ENCODE measurements at places on chromosomes 1 and 21. TPM values are rescaled to one million over a fixed set of nuclear protein-coding genes. Genes with fewer than 3 reads are reported as not detected.

Gene NOL9
- 32.1 TPM for total RNA-seq

Gene CREB3L4
- 8.8 TPM for total RNA-seq

Gene RIMS3
- 6.2 TPM for total RNA-seq

Gene RAB13
- 72.0 TPM for total RNA-seq

Gene CSF3R
- not detected for total RNA-seq

Gene DNASE2B
- not detected for total RNA-seq

Gene LORICRIN
- total RNA-seq: not detected

Gene ZNF648
- not detected for total RNA-seq

Gene CELA2B
- total RNA-seq: not detected

Gene CD247
- total RNA-seq: not detected

Gene KRTAP10-6
- total RNA-seq: not detected

Gene S100A1
- total RNA-seq: 0.29 TPM

Gene MTARC1
- 2.9 TPM for total RNA-seq

Gene C2CD4D
- total RNA-seq: not detected

Gene TP53BP2
- total RNA-seq: 31.8 TPM

Gene POU3F1
- under 0.01 TPM for total RNA-seq

Gene KRTAP10-12
- not detected for total RNA-seq

Gene CACHD1
- 5.1 TPM for total RNA-seq

GRCh38 chr1:15146971-15147376 lies 6.6 kb upstream of the TMEM51 start:
- no peak for DNase-seq

GRCh38 chr1:247007511-247008405 lies at the start of gene ZNF695:
Gene ZNF695, minus strand, starts transcription at chr1:247008057. Its CDS starts 149 bp downstream, at chr1:247007908.
- peak; percentile 99 for DNase-seq

DNA sequence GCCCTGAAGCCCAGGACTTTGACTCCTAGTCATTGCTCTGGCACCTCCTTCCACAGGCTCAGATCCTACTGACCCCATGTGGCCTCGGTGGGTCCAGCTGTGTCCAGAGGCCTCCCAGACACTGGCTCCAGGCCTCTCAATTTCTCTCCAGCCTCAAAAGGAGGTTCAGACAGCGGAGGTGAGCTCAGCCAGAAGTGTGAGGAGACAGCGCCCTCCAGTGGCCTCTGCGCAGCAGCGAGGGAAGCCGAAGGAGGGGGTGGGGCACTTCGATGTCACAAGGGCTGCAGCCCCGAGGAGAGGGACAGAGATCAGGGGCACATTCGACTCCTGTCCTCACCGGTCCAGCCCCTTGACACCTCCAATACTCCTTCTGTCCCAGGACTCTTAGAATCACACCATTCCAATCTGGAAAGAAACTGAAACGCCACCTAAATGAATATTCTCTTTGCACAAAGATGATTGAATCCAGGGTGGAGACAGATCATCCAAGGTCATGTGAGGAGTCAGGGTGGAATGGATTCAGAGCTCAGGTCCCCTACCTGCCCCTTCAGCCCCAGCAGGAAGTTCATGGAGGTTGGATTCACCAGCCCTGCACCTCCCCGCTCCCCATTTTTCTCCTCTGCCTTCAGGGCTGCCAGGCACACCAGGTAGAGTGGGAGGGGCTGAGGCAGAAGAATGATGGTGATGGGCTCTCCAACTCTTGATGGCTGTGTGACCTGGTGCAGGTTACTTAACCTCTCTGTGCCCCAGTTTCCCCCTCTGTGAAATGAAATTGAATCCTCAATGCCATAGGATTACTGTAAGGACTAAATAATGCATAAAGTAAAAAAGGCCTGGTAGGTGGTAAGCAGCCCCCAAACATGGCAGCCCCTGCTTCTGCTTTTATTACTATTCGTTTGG lies 34.8 kb upstream of the ZBTB40 start:
- peak; percentile 85 for DNase-seq

- DNase-seq: peak; percentile 56
Measured at GRCh38 chr1:29332204-29332603, 95.9 kb downstream of the PTPRU start.

DNA sequence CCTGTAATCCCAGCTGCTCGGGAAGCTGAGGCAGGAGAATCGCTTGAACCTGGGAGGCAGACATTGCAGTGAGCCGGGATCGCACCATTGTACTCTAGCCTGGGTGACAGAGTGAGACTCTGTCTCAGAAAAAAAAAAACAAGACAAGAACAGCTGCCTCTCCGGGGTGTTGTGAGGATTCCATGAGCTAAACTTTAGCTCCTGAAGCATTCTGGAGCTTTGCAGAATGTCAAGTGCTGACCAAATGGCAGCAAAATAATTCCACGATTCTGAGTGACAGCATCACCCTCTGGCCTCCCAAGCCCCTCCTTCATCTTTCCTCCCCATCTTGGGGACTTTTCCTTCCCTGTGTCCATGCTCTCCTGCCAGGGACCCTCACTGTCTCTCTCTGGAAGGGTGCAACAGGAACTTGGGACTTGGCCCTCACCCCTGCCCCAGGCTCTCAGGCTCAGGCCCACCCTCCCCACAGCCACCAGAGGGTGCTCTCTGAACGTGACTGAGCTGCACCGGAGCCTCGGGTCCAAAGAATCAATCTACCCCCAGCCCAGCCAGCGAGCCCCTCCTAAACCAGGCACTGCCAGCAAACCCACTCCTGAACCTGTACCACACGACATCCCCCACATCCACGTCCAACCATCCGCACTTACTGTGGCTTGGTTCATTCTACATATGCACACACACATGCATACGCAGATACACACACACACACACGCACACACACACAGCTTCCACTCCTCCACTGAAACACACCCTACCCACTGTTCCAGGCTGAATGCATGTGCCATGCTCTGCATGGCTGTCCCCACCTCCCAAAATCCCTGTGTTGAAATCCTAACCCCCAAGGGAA lies 45.7 kb downstream of the ACOT7 start:
- peak; percentile 95 for DNase-seq

GRCh38 chr1:67429011-67429527 lies 1.1 kb downstream of the SERBP1 start:
- DNase-seq: peak; percentile 58

DNA sequence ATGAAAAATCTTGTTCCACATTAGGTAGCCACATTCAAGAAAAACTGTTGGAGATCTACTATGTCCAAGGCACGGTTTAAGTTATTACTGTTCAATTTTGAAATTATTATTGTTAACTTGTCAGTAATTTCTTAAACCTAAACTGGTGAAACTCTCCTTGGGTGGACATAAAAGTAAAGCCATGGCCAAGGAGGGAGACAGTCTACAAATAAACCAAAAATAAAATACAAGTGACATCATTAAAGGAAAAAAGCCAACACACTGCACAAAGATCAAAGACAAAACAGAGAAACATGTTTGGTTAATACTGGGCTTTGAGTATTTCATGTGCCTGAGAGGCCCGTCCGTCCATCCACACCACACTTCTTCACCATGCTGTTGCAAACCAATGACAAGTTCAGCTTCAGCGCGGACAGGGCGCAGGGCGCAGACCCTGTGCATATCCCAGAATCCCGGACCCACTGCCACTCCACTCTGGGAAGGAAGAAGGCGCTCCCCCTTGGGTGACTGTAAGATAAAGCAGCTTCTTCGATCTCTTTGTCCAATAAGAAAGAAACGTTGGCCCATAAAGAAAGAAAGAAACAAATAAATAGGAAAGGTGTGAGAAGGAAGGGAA lies 918 bp upstream of the RASAL2 start:
- DNase-seq: peak; percentile 73

DNA sequence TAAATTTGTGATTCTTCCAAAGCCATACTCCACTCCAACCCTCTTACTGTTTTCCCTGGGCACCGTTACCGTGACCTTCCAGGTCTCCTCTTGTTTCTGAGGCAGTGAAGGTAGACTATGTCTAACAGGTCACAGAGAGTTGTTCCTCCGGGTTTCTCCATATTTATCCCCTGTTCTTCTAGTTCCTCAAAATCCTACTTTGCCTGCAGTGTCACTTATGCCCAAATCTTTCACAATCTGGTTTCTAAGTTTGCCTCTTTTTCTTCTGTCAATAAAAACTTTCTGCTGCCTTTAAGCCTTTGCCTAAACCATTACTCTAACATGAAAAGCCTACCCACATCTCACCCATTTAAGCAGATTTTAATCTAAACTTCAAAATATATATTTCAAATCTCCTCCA lies 87.7 kb downstream of the C4BPA start:
- no peak for DNase-seq

- DNase-seq: no peak
Measured at GRCh38 chr1:99461499-99461898, 184.4 kb upstream of the PALMD start.

- DNase-seq: no peak
Measured at GRCh38 chr1:181318858-181319235, 164.5 kb upstream of the CACNA1E start.

DNA sequence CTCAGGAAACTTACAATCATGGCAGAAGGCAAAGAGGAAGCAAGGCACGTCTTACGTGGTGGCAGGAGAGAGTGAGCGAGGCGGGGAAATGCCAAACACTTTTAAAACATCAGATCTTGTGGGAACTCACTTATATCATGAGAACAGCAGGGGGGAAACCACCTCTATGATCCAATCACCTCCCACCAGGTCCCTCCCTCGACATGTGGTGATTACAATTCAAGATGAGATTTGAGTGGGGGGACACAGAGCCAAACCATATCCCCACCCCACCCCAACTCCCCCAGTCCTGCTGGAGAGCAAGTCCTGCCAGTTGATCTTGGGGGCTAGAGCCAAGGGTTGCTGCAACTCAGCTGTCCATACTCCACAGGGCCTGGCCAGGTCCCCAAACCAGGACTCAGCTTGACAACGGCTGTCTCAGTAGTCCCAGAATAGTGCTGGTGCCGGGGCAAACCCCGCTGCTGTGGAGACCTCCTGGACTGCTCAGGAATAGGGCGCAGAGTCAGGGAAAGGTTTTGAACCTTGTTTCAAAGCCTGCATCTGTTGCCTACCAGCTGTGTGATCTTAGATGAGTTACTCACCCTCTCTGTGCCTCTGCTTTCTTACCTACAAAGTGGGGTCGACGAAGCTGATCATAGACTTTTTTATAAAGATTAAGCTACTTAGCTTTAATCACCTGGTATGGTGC lies 79.5 kb downstream of the STUM start:
- DNase-seq: no peak

- DNase-seq: no peak
Measured at GRCh38 chr21:39315603-39316445, 2.4 kb upstream of the BRWD1 start.

- DNase-seq: peak; percentile 73
Measured at GRCh38 chr1:78045926-78046778, at the start of gene GIPC2. Gene GIPC2, plus strand, starts transcription at chr1:78045966. Its CDS starts 129 bp downstream, at chr1:78046095.

DNA sequence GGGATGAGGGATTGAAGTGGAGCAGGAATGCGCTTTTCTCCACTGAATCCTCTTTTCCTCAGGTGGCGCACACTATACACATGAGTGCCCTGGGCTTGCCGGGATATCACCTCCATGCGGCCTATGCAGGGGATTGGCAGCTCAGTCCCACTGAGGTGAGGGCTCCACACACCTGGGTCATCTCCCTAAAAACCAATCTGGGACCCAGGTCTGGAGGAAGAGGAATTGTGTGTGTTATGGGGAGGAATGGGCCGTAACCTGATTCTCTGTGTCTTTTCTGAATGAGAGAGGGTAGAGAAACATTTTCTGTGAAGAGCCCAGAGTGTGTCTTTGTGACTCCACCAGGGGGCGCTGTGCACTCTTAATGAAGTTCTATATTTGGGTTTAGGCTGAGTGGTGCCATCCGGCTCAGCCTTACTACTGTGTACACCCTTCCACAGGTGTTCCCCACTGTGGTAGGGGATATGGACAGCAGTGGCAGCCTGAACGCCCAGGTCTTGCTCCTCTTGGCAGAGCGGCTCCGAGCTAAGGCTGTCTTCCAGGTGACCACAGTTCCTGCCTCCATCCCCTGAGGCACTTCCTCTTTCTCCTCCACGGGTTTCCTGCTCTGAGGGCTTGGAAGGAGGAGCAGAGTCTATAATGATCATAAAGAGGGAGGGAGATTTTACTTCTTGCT lies 1.5 kb downstream of the TOMM40L start:
- peak; percentile 89 for DNase-seq

- DNase-seq: peak; percentile 66
Measured at GRCh38 chr1:156486421-156487344, 13.9 kb downstream of the MEF2D start.

GRCh38 chr1:11990303-11991032 lies 10.2 kb downstream of the MFN2 start:
- no peak for DNase-seq

- DNase-seq: no peak
Measured at GRCh38 chr1:93288558-93288957, 57.1 kb upstream of the DR1 start.

DNA sequence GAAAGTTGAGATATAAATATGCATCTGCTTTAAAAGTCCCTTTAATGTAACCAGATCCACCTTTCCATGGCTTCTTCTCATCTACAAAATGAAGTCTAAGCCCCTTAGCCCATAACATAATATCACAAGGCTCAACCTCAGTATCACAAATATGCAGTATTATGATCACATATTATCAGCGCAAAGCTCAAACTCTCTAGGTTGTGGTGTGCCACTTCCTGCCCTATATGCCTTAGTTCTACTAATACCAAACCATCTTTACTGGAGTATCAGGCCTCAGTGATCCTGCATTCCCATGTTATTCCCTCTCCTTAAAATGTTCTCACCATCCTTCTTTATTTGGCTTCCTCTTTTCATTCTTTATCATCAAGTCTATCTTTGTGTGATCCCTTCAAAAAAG lies 301.8 kb downstream of the NEGR1 start:
- no peak for DNase-seq

GRCh38 chr1:241817956-241818612 lies 29.9 kb upstream of the EXO1 start:
- no peak for DNase-seq

GRCh38 chr1:44808063-44808937 lies at the start of gene BTBD19:
Gene BTBD19, plus strand, starts transcription at chr1:44808523. Its CDS starts 298 bp downstream, at chr1:44808821.
- DNase-seq: peak; percentile 99

- DNase-seq: no peak
Measured at GRCh38 chr1:204742676-204743251, 57.2 kb upstream of the LRRN2 start.

- no peak for DNase-seq
Measured at GRCh38 chr21:43876605-43877004, 11.6 kb downstream of the AGPAT3 start.

DNA sequence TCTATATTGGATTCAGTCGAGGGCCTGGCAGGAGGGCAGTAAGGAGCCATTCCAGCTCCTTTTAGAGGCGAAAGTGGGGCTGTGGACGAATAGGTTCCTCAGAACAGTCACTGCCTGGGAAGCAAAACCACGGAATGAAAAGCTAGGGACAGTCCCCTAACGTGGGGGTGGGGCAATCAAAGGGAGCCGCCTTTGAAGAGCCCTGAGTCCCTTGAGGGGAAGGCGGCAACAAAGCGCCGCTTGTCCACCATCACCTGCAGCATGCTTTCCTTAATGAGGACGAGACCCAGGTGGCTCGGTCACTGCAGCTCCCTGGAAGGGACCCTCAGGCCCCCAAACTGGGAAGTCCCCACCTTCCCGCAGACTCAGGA lies 184.7 kb downstream of the ETS2 start:
- no peak for DNase-seq

- DNase-seq: no peak
Measured at GRCh38 chr1:152946248-152946647, 758 bp upstream of the SPRR5 start.

DNA sequence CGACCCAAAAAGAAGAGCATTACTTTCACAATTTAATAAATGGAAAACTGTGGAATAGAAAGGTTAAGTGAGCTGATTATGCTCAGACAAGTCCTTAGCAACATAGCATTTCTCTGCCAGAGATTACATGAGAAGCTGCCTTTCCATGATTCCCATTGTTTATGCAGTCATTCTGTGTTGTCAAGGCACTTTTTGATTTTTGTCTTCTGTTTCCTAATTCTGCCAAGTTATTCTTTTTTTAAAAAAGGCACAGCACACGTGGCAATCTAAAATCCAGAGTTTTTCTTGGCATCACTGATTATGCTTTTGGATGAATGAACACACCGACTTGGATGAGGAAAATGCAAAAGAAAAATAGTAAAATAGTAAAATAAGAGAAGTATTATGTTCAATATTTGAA lies 185.0 kb downstream of the RGS7 start:
- no peak for DNase-seq
